Lung microvascular endothelial cell (primary cell): ENCODE measurements at places on chromosomes 11 and 22.

- DNase-seq: no peak
Observed at GRCh38 chr22:48138855-48139254, 1376.4 kb downstream of the TBC1D22A start.

GRCh38 chr11:78560826-78561484, 13.7 kb downstream of the NARS2 start:
- peak; percentile 77 for DNase-seq

DNA sequence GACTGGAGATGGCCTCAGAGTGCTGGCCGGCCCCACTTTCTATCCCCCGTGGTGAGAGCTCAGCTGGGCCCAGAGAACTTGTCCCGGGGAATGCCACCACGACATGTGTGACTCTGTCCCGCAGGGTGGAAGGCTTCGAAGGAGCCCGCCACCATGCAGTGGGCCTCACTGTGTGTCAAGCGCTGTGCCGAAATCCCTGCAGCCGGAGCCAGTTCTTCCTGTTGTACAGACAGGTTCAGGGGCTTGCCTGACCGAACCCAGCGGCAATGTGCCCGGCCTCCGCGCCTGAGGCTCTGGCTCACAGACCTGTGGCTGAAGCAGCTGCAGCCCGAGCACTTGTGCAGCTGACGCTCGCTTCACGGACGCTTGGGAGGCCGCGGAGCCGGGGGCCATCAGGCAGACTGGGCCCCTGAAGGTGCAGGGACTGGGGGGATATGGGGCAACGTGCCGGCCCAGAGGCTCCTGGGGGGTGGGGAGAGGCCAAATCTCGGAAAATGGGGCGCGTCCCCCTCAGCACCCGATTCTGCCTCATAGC, 650 bp downstream of the PPM1F start:
- peak; percentile 65 for DNase-seq

GRCh38 chr22:17411213-17411612, 42.0 kb downstream of the CECR2 start:
- no peak for DNase-seq

GRCh38 chr11:86162239-86162638, 82.3 kb upstream of the EED start:
- DNase-seq: no peak

GRCh38 chr22:41660416-41660815, 28.3 kb downstream of the SNU13 start:
- no peak for DNase-seq

DNA sequence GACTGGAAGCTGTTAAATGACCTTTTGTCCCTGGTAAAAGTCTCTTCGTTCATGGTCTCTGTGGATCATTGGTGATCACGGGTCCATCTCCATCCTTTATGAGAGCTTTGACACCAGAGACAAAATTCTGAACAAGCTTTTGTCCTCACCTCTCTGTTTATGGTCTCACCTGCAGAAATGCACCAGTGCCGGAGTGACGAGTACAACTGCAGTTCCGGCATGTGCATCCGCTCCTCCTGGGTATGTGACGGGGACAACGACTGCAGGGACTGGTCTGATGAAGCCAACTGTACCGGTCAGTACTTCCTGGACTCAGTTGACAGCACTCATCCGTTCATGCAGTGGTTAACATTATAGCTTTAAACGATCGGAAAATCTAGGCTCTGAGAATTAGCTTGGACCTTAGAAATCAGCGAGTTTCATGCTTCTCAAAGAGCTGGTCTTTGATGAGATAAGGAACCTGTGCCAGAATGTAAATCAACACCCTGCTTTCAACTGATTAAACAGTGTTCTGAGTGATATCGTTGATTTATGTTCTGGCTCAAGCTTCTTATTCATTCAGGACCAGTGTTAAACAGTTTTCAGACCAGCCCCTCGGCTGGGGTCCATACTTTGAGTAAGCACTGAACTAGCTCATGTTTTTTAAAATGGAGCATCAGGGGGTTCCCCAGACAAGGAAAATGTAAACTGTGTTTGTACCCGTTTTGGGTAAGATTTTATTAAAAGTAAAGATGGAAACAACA, 124.5 kb upstream of the SORL1-AS1 start:
- DNase-seq: no peak
